ENCODE measurements at places on chromosomes 5 and 9.

DNA sequence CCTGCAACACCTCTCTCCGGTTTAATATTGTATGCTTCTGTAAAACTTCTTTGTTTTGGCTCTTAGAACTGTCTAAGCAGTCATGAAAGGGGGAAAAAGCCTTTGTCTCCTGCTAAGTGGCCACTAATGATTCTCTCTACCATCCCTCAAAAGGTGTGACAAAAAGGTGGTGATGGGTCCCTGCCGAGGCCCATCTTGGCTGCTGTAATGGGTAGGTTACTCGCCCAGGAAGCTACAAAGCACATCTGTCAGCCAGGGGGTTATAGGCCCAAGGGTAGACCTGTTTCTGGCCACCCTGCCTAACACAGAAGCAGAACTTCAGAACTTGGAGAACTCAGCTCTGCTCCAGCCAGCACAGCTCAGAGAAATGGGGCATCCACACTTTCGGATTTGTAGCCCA, 1.6 kb downstream of the FAM219A start:
- DNase-seq: no peak

GRCh38 chr9:95874989-95875304, 544 bp upstream of the ERCC6L2 start:
- DNase-seq: peak; percentile 79

GRCh38 chr9:120717176-120717575, 2.9 kb upstream of the MEGF9 start:
- DNase-seq: no peak

GRCh38 chr5:139903795-139904565, 108.4 kb downstream of the PSD2 start:
- peak; percentile 5 for DNase-seq

DNA sequence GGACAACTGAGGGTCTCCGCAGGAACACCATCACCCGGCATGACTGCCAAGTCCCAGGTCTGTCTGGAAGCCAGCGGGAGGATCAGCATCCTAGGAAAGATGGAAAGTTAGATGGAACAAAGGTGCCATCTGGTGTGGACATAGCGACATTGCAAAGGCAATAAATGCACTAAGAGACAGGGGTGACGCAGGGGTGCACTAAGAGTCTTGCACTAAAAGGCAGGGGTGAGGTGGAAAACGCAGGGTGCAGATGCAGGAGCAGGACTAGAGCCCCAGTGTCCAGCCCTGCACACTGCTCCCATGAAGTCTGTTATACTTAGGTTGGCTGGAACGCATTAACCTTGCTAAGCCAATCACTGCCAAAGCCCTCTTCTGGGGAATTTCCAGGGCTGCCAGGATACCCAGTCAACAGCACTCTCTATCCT, 15.5 kb downstream of the ATOX1 start:
- peak; percentile 34 for DNase-seq

- DNase-seq: peak; percentile 10
Measured at GRCh38 chr5:145629047-145629446, 206.1 kb downstream of the PRELID2 start.

DNA sequence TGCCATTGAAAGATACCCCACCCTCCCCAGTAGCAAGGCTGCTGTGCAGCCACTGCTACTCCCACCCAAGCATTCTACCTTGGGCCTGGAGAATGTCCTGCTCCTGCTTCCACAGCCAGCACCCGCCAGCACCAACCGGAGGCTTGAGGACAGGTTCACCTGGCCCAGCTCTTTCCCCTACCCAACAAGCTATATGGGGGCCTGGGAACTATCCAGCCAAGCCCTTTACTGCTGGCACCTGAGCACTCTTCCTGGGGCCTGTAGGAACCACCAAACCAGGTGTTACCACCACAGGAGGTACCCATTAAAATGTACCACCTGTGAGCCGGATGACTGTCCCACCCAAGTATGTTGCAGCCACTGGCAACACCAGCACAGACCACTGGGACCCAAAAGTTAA, 86.1 kb upstream of the GHR start:
- no peak for DNase-seq

Measured in hematopoietic multipotent progenitor cell treated with erythropoietin and hydrocortisone succinate and interleukin-3 and kit ligand, for 6 days (in vitro differentiated cells).